ENCODE measurements at places on chromosomes 3 and 15. TPM values are rescaled to one million over a fixed set of nuclear protein-coding genes. Genes with fewer than 3 reads are reported as not detected.

GRCh38 chr3:142057331-142057725 lies 92.0 kb downstream of the TFDP2 start:
- no peaks in the 10 kb centered on the region for H3K36me3 ChIP-seq
- H3K27ac ChIP-seq: no peak overlapping the region
- no peaks in the 10 kb centered on the region for H3K4me1 ChIP-seq
- H3K4me3 ChIP-seq: no peak overlapping the region

DNA sequence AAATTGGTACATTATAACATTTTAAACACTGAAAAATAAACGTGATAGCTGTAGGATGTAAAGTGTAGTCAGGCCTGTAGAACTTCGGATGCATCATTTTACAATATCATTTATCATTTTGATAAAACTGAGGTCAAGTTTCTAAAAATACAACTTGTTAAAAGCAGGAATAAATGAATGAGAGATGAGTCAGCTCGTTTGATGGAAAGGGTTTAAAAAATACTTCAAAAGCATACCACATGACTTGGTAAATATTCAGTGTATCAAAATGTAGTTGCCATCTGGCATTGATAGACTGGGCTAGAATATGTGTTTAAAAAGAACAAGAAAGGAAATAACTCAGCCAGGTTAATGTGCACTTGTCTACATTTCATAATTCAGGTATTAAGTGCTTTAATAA lies 357.0 kb downstream of the TIGIT start:
- no peaks in the 10 kb centered on the region for H3K36me3 ChIP-seq
- DNase-seq: peak; percentile 73
- H3K27me3 ChIP-seq: no peaks in the 10 kb centered on the region

DNA sequence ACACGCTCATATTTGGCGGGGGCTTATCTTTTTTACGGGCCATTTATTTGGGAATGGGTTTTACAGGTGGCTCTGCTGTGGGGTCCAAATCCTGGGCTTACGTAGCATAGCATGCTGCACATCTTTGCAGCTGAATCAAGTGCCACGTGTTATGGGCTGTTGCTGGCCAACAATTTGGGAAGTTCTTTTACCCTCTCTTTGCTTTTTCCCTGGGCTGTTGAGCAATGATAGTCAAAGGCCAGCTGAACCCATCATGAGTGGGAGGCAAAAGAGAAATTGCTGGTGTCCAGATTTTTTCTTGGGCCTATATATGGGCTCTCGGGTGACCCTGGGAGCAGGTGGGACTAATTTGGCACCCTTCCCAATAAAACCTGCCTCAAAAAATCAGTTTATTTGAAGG lies 209.3 kb upstream of the SATB1 start:
- no peak overlapping the region for H3K4me3 ChIP-seq
- no peaks in the 10 kb centered on the region for H3K27me3 ChIP-seq
- no peaks in the 10 kb centered on the region for H3K4me1 ChIP-seq
- H3K27ac ChIP-seq: no peak overlapping the region
- H3K36me3 ChIP-seq: no peaks in the 10 kb centered on the region

DNA sequence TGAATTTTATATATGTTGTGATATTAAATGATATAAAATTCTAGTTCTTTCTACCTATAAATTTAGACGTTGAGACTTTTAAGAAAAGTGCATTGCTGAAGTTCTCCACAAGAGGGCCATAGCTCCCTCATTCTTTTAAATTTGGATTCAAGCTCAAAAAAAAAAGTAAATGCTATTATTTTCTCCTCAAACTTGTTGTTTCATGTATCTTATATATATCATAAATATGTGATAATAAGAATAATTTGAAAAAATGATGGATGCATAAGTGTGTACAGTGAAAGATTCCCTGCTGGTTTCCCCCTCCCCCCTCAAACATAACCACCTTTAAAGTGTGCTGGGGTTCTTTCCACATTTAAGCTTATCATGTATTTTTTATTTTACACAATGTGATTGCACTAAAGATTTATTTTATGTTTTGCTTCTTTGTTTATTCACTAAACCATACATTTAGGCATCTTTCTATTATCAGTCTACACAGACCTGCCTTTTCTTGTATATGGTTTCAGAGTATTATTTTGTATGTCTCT lies 769.4 kb upstream of the GOLIM4 start:
- no peak overlapping the region for H3K4me3 ChIP-seq
- no peaks in the 10 kb centered on the region for H3K27me3 ChIP-seq
- no peaks in the 10 kb centered on the region for H3K36me3 ChIP-seq
- no peaks in the 10 kb centered on the region for H3K4me1 ChIP-seq
- peak; percentile 48 for DNase-seq
- no peak overlapping the region for H3K27ac ChIP-seq

- H3K27me3 ChIP-seq: peaks cover 18% of the 10 kb centered on the region
- no peak overlapping the region for H3K4me3 ChIP-seq
- no peak overlapping the region for H3K27ac ChIP-seq
- peaks cover 4% of the 10 kb centered on the region for H3K4me1 ChIP-seq
- no peaks in the 10 kb centered on the region for H3K36me3 ChIP-seq
Observed at GRCh38 chr3:183538486-183538885, 17.0 kb downstream of the KLHL6 start.

DNA sequence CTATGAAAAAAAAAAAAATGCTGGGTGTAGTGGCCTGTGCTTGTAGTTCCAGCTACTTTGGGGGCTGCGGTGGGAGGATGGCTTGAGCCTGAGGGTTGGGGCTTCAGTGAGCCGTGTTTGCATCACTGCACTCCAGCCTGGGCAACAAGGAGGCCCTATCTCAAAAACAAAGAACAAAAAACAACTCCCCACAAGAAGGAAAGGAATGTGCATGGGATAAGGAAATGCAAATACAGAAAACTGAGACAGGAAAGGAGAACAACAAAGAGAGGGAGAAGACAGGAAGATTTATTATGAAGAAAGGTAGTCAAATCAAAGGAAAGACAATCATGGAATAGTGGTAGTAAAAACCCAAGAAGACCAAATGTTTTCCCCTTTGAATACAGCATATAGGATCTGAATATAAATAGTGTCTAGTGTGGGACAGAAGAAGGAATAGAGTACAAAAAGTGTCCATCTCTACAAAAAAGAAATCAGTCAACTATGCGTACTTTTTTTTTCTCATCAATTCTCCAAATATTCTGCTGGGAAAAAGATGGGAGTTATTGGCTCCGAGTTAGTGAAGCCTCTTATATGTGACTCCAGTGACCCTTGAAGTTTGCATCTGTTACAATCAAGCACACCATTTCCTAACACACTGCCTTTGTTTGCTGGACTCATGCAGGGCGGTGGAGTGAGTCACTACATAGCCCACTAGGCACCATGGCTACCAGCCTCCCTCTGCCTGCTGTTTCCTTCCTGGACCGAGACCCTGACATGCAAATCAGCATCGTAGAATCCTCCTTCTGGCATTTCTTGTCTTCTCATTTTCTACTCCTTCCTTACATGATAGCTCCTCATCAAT lies 101.2 kb upstream of the PTX3 start:
- peak overlapping the region; percentile 54 for H3K27ac ChIP-seq
- no peak overlapping the region for H3K4me3 ChIP-seq
- peaks cover 15% of the 10 kb centered on the region for H3K4me1 ChIP-seq
- H3K36me3 ChIP-seq: no peaks in the 10 kb centered on the region
- H3K27me3 ChIP-seq: no peaks in the 10 kb centered on the region

DNA sequence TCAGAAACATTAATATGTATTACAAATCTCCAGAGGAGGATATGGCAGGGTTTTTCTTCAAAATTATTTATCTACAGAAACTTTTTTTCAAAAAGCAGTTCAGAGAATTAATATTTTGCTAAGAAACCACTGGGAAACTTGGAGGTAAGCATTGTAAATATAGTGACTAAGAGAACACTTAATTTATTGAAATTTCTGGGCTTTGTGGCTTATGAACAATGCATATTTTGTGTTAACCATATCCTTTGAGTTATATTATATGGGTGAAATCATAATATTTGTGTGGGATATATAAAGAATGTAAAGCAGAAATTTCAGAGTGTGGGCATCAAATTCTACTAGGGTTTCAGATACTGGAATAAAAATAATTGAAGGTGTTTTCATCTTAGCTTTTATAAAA lies 1059.2 kb downstream of the ZPLD1 start:
- DNase-seq: no peak
- no peak overlapping the region for H3K4me3 ChIP-seq
- no peaks in the 10 kb centered on the region for H3K36me3 ChIP-seq
- no peaks in the 10 kb centered on the region for H3K4me1 ChIP-seq

DNA sequence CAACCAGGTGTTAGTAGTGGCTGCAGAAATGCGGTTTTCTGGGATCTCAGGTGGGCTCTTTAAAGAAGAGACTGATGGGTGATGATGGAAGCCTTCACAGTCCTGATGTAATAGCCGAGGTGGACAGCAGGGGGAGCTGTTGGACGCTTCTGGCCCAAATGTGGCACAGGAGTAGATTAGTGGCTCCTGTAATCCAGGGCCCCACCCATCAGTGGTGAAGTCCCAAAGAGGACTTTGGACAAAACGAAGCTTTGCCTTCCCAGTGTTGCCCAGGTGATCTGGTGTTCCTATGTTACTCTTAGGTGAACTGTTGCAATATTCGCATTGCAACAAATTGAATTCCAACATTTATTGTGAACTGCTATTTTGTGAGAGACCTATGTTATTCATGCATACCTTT lies 31.8 kb upstream of the MYZAP start:
- H3K36me3 ChIP-seq: no peaks in the 10 kb centered on the region
- H3K4me3 ChIP-seq: no peak overlapping the region
- peaks cover 13% of the 10 kb centered on the region for H3K27me3 ChIP-seq
- no peak for DNase-seq
- H3K4me1 ChIP-seq: no peaks in the 10 kb centered on the region
- H3K27ac ChIP-seq: no peak overlapping the region

- H3K4me1 ChIP-seq: no peaks in the 10 kb centered on the region
- no peak overlapping the region for H3K27ac ChIP-seq
- no peak for DNase-seq
- H3K27me3 ChIP-seq: no peaks in the 10 kb centered on the region
- no peak overlapping the region for H3K4me3 ChIP-seq
Observed at GRCh38 chr15:78804391-78804792, 6.9 kb downstream of the ADAMTS7 start.

- H3K27ac ChIP-seq: no peak overlapping the region
- H3K27me3 ChIP-seq: no peaks in the 10 kb centered on the region
- no peak for DNase-seq
- no peaks in the 10 kb centered on the region for H3K36me3 ChIP-seq
Observed at GRCh38 chr3:187473778-187474406, 105.7 kb downstream of the RTP4 start.

DNA sequence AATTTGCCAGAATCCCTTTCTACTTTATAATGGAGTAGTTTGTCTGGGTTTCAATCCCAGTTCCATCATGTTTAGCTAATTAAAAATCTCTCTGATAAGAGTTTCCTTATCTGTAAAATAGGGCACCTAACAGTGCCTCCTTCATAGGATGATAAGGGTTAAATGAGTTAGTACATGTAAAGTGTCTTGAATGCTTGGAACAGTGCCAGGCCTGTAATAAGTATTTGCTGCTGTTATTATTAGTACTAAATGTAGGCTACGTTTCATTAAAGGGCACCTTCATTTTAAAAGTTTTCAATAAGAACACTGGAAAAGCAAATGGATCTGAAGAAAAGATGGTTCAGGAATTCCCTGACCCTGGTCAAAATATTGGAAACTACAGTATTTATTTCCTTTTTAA lies 11.8 kb upstream of the SLC2A2 start:
- H3K4me3 ChIP-seq: no peak overlapping the region
- no peaks in the 10 kb centered on the region for H3K27me3 ChIP-seq
- H3K36me3 ChIP-seq: no peaks in the 10 kb centered on the region
- DNase-seq: no peak

GRCh38 chr3:81554388-81554787 lies 207.1 kb downstream of the GBE1 start:
- peaks cover 2% of the 10 kb centered on the region for H3K4me1 ChIP-seq
- H3K27ac ChIP-seq: no peak overlapping the region
- H3K36me3 ChIP-seq: no peaks in the 10 kb centered on the region

DNA sequence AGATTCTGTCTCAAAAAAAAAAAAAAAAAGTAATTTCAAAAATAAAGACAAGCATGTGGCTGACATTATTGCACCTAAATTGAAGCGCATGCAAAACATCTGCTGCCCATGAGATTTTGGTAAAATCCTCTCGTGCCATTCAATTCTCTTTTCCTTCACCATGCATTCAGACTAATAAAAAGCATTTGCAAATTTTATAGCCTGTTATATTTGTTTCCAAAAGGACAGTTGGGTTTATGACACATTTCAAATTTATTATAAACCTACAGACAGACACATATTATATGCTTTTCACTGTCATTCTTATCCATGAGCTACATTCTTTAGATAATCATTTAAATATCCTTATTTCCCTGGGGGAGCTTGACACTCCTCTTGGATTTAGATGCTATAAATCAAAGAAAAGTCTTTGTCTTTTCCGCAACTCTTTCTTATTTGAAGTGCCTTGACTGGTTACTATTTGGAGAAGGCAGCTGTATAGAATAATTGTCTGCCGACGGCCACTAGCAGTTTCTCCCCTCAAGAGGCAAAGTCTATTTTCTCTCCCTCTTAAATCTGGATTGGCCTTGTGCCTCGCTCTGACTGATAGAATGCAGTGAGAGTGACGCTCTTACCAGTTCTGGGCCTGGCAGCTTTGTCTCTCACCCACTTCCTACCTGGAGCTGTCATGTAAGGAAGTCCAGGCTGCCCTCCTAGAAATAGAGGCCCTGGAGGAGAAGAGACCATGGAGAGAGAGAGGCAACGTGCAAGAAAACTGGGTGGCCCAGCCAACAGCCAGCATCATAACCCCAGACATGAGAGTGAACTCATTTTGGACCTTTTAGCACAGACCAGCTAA lies 6.8 kb upstream of the LRIG1 start:
- no peak overlapping the region for H3K4me3 ChIP-seq
- DNase-seq: no peak
- H3K27ac ChIP-seq: no peak overlapping the region
- H3K4me1 ChIP-seq: no peaks in the 10 kb centered on the region
- no peaks in the 10 kb centered on the region for H3K36me3 ChIP-seq
- H3K27me3 ChIP-seq: peaks cover 5% of the 10 kb centered on the region

DNA sequence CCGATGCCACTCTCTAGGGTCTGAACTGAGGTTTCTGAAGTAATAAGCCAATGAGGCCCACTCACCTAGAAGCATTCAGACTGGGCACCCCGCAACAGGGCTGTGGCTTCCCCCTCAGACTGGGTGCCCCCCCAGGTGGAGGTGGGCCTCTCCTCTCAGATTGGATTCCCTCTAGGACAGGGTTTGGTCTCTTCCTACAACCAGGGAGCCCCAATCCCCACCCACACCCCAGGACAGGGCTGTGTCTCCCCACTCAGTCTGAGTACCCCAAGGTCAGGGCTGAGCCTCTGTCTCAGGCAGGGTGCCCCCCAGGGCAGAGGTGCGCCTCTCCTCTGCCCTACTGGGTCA lies 27.7 kb downstream of the PTH1R start:
- no peak for DNase-seq
- no peak overlapping the region for H3K4me3 ChIP-seq
- H3K27ac ChIP-seq: no peak overlapping the region
- H3K4me1 ChIP-seq: peaks cover 4% of the 10 kb centered on the region
- no peaks in the 10 kb centered on the region for H3K36me3 ChIP-seq
- H3K27me3 ChIP-seq: peaks cover 2% of the 10 kb centered on the region

The AMT gene
- total RNA-seq: 0.36 TPM

The SNURF gene
- 8.1 TPM for total RNA-seq

The TRIM71 gene
- total RNA-seq: not detected

The RPN1 gene
- total RNA-seq: 592 TPM

The SPTBN5 gene
- under 0.01 TPM for total RNA-seq

The MESP2 gene
- 0.28 TPM for total RNA-seq

The P2RY1 gene
- under 0.01 TPM for total RNA-seq

The GOLGA8J gene
- not detected for total RNA-seq

The CCNB2 gene
- 57.2 TPM for total RNA-seq

The CCDC33 gene
- not detected for total RNA-seq

The CD86 gene
- total RNA-seq: not detected

The GMPPB gene
- total RNA-seq: 35.8 TPM

The DNAJB11 gene
- total RNA-seq: 27.4 TPM

The ITIH1 gene
- total RNA-seq: not detected

The COL6A5 gene
- not detected for total RNA-seq

The COLQ gene
- 0.18 TPM for total RNA-seq
